Activated CD4-positive, alpha-beta T cell treated with anti-CD3 and anti-CD28 coated beads, Interleukin-2, amount 50 U/mL, for 1 hour (primary cell): ENCODE measurements at places on chromosomes 5 and 9.

- no peak for DNase-seq
Measured at GRCh38 chr5:129474544-129474943, 14.4 kb downstream of the ADAMTS19 start.

GRCh38 chr5:133890776-133891280, 77.6 kb downstream of the C5orf15 start:
- DNase-seq, result no peak

GRCh38 chr5:159286420-159287035, 23.4 kb downstream of the UBLCP1 start:
- DNase-seq, result no peak

DNA sequence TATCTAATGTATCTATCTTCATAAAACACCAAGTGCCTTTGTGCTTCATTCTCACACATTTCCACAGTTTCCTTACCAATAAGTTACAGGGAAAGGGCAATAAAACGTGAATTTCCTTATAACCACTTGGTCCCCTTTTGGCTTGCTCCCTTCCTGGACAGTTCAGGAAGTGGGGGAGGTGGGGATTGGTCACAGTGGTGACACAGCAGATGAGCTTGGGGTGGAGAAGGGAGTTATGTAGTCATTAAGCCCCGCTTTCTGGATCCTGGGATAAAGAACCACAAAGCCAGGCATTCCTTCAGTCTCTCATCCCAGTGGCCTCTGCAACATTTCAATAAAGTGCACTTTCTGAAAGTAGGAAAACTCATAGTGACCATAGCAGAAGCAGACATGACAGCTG, 47.1 kb upstream of the FYB1 start:
- no peak for DNase-seq

DNA sequence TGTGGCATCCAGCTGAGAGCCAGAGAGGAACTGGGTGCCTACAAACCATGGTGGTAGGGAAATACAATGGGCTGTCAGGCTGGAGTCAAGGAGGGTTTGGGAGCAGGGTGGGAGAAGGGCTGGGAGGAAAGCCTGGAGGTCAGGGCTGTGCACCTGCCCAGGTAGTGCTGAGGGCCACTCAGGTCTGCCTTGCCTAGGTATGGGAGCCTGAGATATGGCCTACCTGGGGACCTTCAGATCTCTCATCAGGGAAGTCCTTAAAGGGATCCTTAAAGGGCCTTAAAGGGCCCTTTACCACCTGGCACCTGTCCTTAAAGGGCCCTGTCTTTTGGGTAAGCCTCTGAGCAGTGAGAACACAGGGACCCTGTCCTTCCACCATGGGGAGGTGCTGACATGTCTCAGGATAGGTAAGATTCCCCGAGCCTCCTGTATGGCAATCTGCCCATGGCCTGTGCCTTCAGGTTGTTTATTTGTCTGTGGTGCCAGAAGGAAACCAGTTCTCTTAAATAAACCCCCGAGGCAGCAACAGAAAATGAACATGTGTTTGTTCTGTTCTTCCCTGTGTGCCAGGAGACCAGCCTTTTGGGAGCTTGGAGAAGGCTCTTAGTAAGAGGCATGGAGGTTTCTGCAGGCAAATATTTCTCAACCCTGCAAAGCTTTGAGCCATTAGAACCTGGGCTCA, 23.3 kb downstream of the SLC25A48 start:
- no peak for DNase-seq

GRCh38 chr5:160492565-160492964, 70.9 kb downstream of the PTTG1 start:
- DNase-seq, result no peak

DNA sequence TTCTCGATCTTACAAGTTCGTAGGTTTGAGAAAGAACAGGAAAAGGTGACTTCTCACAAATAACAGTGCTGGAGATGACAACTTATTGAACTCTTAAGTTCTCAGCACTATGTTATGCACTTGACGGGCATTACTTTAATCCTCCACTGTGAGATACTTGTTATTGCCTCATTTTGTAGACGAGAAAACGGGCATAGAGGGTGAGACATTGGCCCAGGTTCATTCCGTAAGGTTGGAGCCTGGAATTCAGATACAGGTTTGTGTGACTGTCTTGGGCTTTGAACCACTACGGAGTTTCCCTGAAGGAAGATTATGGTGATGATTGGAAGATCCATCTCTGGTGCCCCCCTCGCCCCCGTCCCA, 657 bp downstream of the MAT2B start:
- no peak for DNase-seq

DNA sequence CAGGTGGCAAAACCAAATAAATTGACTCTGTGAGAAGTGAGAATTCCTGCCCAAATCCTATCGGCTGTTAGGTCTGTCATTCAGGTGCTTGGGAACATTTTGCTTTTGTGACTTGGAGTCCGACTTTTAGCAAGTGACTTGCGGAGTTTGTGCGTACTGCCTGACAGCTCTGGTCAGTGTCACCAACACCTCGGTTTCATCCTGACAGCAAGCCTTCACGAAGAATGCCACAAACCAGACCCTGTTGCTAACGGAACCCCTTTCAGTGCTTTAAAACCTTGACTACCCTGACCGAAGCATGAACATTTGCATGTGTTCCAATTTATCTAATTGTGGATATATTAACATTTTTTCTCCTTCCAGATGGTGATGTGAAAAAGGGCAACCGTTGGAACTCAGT, 26.5 kb downstream of the LIX1 start:
- no peak for DNase-seq

DNA sequence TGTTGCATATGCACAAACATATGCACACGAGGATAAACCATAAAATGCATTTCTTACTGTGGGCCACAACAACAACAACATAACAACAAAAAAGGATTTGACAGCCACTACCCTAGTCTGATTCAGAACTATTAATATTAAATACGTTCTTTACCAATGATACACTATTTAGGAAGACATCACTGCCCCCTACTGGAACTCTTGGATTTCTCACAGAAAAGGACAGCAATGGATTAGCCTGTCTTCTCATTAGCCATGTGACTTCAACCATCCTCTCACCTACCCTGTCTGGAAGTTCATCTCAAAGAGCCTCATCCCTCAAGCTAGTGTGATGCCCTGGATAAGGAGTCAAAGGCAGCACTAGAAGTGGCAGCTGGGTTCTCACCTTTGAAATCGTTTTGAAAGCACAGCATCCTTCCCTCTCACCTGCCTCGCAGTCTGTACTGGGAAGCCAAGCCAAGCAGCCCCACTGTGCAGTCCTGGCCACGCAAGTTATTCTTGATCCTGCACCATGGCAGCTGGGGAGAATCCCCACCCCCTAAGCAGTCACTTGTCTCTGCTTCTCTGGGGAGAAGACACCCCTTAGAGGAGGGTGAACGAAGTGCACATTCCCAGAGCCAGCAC, 64.6 kb downstream of the SH3TC2 start:
- no peak for DNase-seq

DNA sequence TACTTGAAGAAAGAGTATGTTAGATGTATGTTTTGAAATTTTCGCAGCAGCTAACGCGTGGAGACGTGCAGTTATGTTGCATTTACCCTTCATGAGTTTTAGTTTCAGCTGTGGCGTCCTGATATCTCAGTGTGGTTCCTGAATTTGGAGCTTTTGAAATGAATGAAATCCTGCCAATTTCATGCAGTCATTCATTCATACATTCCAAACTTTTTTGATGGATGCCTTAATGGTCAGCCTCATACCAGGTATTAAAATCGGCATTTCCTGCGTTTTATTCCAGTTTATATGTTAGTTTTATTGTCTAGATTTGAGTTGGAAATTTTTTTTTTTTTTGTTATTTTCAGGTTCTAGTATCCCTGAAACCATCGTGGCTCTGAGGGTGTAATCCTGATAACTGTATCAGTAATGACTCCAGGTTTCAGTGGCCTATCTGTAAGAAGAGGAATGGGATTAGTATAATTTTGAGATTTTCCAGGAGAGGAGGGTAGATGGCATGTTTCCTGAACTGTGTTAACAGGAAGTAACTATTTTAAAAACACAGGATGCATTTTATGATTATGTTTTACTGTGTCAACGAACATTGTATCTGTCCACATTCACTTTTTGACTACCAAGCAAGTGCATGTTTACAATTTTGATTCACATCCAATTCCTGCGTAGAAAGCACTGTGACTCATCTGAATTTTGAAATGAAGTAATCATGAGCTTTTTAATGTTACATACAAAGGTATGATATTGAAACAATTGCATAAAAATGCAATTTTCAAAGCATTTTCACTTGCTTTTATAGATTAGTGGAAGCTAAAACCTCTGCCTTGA, 1.0 kb downstream of the FOCAD start:
- DNase-seq, result no peak

- no peak for DNase-seq
Measured at GRCh38 chr9:99921875-99922710, 15.6 kb downstream of the STX17 start.

- no peak for DNase-seq
Measured at GRCh38 chr5:42745426-42745825, 11.2 kb upstream of the CCDC152 start.

- DNase-seq, result no peak
Measured at GRCh38 chr5:53110156-53110555, 599 bp upstream of the MOCS2 start.

DNA sequence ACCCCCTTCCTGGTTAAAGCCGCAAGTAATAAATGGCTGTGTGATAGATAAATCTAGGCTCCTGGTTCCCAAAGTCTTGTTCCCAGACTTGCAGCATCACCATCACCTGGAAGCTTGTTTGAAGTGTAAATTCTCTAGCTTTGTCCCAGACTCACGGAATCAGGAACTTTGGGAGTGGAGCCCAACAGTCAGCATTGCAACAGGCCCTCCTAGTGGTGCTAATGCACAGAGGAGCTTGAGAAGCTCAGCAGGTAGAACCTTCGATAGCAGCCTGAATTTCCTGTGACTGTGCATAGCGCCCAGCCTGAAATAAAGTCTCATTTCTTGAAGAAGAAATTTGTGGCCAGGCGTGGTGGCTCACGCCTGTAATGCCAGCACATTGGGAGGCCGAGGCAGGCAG, 30.3 kb upstream of the MELK start:
- DNase-seq, result no peak

DNA sequence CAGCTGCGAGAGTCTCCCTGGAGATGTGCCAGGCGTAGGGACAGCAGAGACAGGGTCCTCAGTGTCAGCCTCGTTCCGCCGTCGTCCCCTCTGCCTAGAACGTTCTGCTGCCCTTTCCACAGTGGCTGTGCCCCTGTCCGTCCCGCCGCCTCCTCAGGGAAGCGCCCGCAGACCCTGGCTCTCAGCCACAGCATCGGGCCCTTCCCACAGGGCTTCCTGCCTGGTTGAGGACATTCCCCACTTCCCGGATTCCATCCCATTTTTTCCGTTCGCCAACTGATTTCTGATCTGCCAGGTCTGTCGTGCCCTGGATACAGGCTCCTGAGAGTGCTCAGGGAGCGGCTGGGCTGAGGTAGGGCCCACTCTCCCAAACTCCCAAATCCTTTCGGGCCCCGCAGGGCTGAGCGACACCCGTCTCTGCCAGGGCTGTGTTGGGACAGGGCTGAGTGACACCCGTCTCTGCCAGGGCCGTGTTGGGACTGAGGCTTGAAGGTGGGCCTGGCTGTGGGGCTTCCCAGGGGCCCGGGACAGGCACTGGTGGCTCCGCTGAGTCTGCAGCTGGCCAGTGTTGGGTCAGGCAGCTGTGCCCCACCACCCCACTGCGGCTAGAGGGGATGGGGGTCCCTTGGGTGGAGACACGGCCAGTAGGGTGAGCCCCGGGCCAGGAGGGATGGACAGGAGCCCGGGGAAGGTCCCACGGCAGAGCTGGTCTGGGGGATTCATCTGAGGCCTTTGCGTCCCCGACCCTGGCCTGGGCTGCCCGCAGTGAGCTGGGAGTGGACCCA, 15.9 kb downstream of the DNLZ start:
- no peak for DNase-seq

- no peak for DNase-seq
Measured at GRCh38 chr9:115369322-115369957, 251.5 kb upstream of the TNC start.

- no peak for DNase-seq
Measured at GRCh38 chr5:43140286-43140685, 19.6 kb downstream of the ZNF131 start.

DNA sequence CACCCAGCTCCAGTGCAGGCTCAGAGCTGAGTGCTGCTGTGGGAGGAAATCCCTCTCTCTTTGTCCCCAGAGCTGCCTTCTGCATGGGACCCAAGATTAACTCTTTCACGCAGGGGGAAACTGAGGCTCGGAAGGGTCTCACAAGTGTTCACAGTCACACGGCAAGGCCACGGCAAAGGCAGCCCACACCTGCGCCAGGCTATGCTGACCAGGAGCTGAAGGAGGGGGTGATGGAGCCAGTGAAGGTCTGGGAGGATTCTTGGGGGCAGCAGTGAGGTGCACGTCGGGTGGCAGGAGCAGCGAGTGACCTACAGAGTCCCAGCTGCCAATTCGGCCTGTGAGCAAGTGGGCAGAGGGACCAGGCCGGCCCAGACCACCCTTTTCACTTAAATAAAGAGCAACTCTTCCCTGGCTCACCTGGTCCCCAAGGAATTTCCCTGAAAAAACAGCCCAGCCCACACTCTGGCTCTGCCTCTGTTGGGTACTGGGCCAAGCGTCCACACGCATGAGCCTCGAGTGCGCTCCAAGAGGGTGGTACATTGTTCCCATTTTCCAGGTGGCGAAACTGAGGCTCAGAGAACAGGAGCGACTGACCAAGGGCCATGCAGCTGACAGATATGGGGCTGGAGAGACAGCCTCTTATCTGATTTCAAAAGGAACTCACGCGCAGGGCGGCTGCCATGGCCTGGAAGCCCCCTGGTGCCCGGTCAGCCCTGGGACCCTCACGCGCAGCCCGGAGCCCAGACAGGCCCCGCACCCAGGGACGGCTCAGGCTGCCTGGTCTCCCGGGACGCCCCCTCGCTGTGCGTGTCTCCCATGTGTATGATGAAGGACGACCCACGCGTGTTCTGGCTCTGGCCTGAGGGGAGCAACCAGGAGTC, 28.2 kb downstream of the SARDH start:
- DNase-seq, result no peak

DNA sequence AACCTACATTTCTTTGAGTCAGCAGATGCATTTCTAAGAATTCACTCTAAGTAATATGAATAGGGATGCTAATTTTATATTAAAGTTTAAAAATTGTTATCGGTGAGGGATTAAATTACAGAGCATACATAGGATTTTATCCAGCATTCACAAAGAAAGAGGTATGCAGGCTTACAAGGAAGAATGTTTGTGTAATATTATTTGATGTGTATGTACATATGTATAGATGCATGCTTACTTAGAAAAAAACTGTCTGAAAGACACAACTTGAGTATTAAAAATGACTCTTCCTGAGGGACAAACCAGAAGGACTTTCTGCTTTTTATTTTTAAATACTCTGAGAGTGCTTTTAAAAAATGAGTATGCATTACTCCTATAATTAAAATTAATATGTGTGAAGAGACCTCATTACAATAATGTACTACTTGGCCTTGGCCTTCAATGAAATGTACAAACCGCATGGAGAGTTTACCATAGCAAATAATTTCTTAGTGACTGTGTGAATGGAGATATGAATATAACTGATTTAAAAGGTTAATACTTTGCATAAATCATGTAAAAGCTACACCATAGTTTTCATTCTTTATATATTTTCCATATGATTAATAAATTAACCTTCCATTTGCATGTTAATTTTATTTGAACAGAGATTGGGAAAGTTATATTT, 77.0 kb downstream of the GDA start:
- DNase-seq, result no peak

- DNase-seq, result no peak
Measured at GRCh38 chr5:14182761-14183160, 39.6 kb downstream of the TRIO start.

GRCh38 chr9:117303643-117304230, 111.1 kb downstream of the ASTN2 start:
- DNase-seq, result no peak
